ENCODE measurements at places on chromosomes 11 and 22. TPM values are rescaled to one million over a fixed set of nuclear protein-coding genes. Genes with fewer than 3 reads are reported as not detected.

DNA sequence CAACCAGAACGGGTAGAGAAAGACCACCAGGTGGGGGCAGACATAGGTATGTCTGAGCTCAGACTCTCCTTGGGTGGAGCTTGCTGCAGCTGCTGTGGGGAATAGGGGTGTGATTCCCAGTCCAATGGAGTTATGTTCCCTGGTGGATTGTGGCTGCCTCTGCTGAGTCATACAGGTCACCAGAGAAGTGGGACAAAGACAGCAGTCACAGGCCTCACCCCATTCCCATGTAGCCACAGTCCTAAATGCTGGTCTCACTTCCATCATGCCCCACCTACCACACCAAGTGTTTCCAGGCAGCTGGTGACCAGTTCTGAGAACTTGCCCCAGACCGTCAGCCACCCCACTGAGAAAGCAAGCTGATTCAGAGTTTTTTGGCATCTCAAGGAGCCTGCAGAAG, 17.5 kb downstream of the OR52E5 start:
- no peak for DNase-seq

DNA sequence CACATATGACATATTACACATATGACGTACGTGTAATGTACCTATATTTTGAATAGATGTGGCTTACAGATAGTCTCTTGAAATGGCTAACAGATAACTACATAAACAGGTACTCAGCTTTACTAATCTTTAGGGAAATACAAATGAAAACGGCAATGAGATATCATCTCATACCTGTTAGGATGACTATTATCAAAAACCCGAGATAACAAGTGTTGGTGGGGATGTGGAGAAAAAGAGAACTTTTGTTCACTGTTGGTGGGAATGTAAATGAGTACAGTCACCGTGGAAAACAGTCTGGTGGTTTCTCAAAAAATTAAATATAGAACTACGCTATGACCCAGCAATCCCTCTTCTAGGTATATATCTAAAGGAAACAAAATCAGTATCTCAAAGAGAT, 247.6 kb downstream of the ETS1 start:
- no peak for DNase-seq

GRCh38 chr11:118398791-118399559, 2.4 kb upstream of the ATP5MG start:
- DNase-seq = no peak

GRCh38 chr11:68125164-68125563, 4.0 kb upstream of the CHKA start:
- no peak for DNase-seq

XKR3 gene
- total RNA-seq = not detected

MAJIN gene
- total RNA-seq = not detected

DNA sequence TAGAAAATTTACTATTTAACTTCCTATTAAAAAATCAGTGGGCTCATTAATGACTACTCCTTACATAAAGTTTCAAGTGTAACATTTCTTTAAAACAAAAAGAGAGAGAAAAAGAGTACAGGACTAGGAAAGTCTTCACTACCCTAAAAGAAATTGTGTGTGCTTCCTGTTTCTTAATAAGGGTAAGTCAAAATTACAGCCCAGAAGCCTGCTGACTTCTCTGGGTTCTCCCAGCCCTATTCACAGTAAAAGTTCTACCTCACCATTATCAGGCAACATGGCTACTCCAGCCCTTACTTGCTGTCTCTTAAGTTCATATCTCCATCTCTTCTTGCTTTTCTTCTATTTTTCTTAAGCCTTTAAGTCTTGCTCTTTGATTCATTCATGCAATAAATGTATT, 20.3 kb upstream of the ZC3H12C start:
- DNase-seq = no peak

GAL3ST3 gene
- not detected for total RNA-seq

GRCh38 chr11:114246321-114247069, 49.7 kb upstream of the NNMT start:
- no peak for DNase-seq

DNA sequence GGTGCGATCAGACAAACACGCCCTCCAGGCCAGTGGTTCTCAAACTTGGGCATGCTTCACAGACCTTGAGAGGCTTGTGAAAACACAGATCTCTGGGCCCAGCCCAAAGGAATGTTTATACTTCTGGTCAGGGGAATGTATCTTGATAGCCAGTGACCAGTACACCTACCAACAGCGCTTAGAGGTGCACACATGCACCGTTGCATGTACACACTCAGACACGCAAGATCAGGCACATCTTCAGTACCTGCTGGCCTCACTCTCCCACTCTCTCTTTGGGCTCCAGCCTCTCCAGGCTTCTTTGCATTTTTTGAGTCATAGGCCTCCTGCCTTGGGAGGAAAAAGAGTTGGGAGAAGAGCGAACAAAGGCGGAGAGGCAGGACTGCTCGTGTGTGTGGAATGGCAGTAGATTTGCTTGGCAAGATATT, 11.7 kb upstream of the FXYD6 start:
- no peak for DNase-seq

DNA sequence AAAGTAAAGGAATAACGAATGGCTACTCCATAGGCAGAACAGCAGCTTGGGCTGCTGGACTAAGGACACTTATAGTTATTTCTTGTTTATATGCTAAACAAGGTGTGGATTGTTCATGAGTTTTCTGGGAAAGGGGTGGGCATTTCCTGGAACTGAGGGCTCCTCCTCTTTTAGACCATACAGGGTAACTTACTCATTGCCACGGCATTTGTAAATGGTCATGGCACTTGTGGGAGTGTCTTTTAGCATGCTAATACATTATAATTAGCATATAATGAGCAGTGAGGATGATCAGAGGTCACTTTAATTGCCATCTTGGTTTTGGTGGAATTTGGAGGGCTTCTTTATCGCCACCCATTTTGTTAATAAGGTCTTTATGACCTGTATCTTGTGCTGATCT, 7.0 kb downstream of the OR4X1 start:
- no peak for DNase-seq

- no peak for DNase-seq
Observed at GRCh38 chr11:31793264-31793663, 17.9 kb downstream of the PAX6 start.

DNA sequence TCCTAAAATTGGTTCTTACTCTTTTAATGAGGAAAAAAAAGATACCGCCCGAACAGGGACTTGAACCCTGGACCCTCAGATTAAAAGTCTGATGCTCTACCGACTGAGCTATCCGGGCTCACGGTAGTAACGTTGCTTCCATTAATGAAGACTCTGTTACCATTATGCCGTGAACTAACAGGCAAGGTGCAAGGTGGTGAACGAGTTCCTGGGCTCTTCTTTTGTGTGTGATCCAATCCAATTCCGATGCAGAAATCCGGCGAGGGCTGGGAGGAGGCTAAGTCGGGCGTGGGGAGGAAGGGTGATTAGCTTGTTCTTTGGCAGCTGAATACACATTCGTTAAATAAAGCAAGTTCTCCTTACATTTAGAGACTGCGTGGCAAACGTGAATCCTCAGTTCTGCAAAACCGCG, 49.0 kb downstream of the OR4D9 start:
- DNase-seq = peak; percentile 74

DNA sequence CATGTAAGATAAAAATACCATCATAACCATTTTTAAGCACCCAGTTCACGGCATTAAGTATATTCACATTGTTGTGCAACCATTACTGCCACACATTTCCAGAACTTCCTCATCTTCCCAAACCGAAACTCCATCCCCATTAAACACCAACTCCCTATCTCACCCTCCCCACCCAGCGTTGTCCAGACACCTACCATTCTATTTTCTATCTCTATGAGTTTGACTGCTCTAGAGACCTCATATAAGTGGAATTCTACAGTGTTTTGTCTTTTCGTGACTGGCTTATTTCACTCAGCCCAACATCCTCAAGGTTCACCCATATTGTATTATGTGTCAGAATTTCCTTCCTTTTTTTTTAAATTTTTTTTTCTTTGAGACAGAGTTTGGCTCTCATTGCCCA, 45.2 kb downstream of the PPFIA1 start:
- no peak for DNase-seq

DNA sequence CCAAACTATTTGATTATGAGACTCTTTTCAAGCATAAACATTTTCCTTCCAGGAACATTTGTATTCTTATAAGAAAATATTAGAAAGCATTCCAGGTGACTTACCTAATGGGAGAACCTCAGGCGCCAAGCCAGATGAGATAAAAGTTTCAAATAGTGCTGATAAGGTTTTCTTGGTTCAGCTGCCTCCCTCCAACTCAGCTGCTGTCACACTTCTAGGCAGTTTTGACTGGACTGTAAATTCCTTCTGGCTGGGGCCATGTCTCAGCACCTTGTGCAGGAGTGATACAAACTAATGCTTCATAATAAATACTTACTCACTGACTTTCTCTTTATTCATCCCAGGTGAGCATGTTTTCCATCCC, 131.1 kb downstream of the MED15 start:
- DNase-seq = no peak

DNA sequence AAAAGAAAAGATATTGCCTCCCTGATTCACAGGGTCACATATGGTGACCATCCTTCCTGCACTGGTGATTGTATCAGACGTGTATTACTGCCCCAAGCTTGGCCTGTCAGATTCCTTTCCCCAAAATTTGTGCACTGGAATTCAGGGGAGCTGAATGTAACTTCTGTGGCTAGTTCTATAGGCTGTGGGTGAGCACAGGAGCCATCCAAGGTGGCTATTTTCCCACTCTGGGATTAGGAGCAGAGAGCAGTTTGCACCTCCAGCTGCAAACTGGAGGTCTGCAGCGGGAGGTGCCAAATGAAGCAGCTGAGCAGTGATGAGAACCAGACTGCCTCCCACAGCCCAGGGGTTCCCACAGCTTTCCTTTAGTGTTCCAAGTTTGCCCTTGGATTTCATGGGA, 124.2 kb upstream of the PITPNB start:
- no peak for DNase-seq

DNA sequence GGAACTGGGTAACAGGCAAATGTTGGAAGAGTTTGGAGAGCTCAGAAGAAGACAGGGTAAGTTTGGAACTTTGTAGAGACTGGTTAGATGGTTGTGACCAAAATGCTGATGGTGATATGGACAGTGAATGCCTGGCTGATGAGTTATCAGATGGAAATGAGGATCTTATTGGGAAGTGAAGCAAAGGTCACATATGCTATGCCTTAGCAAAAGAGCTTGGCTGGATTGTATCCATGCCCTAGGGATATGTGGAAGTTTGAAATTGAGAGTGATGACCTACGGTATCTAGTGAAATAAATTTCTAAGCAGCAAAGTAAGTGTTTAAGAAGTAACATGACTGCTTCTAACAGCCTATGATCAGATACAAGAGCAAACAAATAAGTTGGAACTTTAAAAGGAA, 17.8 kb downstream of the BBOX1 start:
- DNase-seq = no peak

DNA sequence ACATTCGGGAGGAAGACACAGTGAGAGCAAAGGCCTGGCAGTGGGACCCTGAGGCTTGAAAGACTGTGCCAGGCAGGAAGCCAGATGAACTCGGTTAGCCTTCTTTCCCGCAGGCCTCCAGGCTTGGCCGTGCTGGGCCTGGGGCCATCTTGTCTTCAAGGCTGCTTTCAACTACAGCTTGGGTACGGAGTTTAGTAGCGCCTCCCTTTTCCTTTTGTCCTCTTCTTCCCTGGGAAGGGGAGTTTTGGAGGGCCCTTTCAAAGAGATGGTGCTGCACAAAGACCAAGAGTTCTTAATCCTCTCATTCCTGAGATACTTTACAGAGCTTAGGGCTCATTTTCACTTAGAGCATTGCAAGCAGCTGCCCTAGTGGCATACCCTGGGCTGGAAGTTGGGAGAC, 87.5 kb downstream of the TP53I11 start:
- DNase-seq = no peak

DNA sequence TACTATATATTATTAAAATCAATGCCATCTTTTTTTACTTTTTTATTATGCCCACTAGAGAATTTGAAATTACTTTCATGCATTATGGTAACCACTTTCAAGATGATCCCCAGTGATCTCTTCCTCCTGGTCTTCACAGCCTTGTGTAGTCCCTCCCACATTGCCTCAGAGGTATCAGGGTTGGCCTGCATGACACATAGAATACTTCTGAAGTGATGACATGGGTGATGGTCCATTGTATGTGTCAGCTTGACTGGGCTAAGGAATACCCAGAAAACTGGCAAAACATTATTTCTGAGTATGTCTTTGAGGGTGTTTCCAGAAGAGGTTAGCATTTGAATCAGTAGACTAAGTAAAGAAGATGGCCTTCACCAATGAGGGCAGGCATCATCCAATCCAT, 14.2 kb upstream of the ISX start:
- no peak for DNase-seq

- DNase-seq = no peak
Observed at GRCh38 chr11:105315287-105315686, 175.7 kb upstream of the CARD18 start.

- no peak for DNase-seq
Observed at GRCh38 chr11:44467931-44468330, 97.5 kb upstream of the CD82 start.

- DNase-seq = no peak
Observed at GRCh38 chr11:106306942-106307341, 229.5 kb downstream of the AASDHPPT start.

DNA sequence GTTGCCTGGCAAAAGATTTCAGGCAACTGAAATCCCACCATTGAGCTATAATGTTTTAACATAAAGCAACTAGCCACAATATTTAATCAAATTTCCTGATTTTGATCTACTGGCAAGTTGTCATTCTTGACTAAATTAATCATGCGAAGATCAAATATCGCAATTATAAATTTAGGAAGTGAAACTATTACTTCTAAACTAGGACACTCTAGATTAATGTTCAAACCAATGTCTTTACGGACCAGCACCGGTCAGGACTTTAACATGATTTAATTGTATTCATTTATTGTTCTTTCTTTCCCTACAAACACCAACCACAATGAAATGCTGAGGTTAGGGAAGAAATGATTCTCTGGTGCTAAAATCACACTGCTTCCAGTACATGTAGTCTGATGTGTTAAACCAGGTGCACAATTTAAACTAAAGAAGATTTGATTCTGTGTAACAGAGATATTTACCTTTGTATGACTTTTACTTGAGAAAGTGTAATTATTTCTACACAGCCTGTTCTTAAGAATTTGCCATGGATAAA, 14.9 kb downstream of the GAS2 start:
- no peak for DNase-seq

- no peak for DNase-seq
Observed at GRCh38 chr11:58923300-58923788, 15.9 kb upstream of the GLYATL1 start.

ELFN2 gene
- total RNA-seq = not detected

PPM1F gene
- total RNA-seq = 41.9 TPM

CHRM1 gene
- total RNA-seq = not detected

- peak; percentile 34 for DNase-seq
Observed at GRCh38 chr11:58675334-58676155, 53.1 kb downstream of the CNTF start.

MYBPC3 gene
- not detected for total RNA-seq

SLC1A2 gene
- 0.56 TPM for total RNA-seq

PAX6 gene
- 2.9 TPM for total RNA-seq

TCN2 gene
- 4.5 TPM for total RNA-seq

GRCh38 chr11:7056828-7057513, 31.8 kb upstream of the RBMXL2 start:
- DNase-seq = no peak

NRGN gene
- 2.9 TPM for total RNA-seq

Data from SJSA1 (cell line).